Lower leg skin (tissue), 4 donors: ENCODE measurements at places on chromosomes 7 and 10.
A peak's percentile ranks its signal among the peaks of the same experiment; 100 is the strongest.

DNA sequence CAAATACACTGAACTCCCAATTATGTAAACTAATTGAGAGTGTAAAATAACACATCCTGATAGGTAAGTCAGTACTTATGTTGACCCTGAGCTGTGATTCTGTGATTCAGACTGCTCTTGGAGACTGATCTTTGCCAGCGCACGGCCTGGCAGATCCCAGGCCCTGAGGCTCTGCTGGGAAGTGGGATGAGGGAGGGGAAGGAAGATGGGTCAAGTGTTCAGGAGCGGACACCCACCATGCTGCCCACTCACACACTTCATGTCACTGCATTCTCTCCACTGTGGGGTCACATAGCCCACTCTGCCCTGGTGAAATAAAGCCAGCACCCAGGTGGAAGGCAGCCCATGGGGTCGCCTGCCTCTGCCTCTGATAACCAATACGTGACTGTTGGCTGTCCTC is 226.2 kb downstream of the TNS3 start:
- DNase-seq: no peak

DNA sequence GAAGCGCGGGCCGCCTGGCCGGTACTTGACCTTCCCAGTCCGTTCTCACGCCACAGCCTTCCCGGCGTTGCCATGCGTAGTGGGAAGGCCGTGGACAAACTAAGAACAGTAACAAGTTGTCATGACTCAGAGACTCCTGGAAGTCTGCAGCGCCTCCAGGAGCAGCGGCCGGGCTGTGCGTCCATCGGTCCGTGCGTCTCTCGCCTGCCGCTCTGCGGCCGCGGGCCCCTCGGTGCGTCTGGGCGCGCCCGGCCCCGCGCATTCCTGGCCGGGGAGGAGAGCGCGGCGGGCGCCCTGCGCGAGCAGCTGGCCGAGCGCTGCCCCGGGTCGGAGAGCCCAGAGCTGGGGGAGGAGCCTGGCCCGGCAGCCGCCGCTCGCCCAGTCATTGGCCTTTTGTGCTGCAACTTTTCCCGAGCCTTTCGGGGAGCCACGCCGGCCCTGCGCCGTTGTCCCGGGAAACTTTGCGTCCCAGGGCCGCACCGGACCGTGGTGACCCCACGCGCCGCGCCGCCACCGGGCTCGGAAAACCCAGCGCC is 123.7 kb downstream of the TACC2 start:
- peak; percentile 95 for DNase-seq

DNA sequence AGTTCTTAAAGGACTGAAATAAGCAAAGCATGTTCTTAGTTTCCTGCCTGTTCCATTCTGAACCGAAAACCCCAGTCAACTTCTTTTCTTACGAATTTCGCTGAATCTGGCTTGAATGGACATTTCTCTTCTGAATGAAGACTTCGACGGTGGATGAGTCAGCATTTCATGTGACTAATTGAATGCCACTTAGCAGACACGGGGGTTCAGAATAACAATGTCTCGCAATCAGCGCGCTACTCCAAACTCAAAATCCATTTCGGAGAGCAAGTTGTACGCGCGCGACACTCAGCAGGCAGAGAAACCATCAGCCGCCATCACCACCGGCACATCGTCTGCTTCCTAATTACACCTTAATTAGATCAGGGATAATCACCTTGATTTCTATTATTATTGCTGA is 239.0 kb upstream of the KLF6 start:
- peak; percentile 48 for DNase-seq

DNA sequence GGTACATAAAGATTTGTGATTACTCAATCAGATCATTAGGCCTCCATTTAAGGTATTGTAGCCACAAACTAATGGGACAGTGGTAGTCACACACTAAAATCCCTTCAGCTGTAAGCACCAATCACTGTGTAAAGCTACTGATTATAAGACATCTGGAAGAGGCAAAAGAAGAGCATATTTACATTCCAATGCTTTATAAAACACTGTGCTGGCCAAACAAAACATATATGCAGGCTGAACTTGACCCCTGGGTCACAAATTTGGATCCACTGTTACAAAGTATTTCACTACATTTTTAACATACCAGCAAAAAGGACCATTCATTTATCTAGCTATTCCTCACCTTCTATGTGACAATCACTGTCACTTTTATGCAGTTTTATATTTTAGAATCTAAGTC is 41.4 kb upstream of the ANLN start:
- DNase-seq: no peak

- no peak for DNase-seq
These were observed 57.2 kb upstream of the SMNDC1 start for GRCh38 chr10:110361800-110362456.

DNA sequence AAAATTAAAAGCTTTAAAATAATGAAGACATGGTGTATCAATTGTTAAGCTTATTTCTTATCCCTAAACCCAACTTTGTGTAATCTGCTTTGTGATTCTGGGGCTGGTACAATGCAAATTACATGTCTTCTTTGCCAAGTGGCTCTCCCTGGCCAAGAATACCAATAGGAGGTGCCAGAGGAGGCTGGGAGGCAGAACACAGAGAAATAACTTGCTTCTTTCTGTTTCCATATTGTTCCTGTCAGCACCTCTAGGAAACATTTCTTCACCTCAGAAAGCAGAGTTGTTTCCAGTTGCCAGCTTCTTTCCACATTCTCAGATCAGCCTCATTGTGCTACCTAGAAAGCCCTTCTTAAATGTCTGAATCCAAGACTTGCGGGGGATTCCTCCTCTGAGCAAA is 174.4 kb downstream of the MDFIC start:
- no peak for DNase-seq

DNA sequence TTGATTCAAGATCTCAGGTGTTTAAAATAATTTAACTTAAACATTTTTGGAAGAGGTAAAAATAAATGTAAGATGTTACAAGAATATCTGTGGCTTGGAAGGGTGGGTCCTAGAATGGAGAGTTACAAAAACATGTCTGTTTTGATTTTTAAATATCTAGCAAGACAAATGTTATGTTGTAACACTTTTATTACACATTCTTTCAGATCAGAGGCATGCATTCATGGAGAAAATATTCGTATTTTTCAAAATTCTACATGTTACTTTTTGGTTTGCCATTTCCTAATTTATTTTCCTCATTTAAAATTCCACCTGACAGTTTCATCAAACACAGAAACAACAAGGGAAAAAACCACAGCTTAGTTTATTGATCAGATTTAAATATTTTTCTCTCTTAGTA is 10.0 kb downstream of the WBP1L start:
- DNase-seq: no peak

DNA sequence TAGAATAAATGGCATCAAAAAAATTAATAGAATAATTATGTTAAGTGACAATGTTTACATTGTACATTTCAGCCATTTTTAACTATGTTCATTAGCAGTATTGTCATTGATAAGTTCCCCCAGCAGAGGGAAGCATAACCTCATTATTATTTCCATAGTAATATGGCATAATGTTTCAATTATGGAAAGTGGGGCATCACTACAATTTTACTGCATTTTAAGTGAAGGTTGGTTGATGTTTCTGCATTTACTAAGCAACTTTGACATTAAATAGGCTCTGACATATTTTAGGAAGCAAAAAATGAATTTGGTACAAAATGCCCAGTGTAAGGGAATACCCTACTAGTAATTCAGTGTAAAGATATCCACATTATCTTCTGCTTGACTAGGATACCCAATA is 218.3 kb downstream of the SEMA3A start:
- DNase-seq: no peak

- no peak for DNase-seq
These were observed 250.8 kb downstream of the KCNMA1 start for GRCh38 chr10:77386838-77387237.

DNA sequence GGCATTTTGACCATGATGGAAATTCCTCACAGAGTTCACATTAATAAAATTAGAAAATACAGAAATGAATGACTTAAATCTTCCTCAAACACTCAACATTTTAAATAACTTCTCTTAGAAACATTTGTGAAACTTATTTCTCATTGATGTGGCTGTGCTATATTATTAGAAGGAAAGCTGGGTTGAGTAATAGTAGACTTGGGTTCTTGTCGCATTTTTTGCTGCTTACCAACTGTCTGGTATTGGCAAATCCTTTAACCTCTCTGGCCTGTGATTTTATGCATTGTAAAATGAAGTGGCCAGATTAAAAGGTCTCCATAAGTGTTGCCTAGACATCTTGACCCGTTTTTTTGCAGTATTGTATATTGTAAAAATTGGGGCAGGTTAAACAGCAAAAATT is 66.5 kb downstream of the VPS50 start:
- DNase-seq: no peak

DNA sequence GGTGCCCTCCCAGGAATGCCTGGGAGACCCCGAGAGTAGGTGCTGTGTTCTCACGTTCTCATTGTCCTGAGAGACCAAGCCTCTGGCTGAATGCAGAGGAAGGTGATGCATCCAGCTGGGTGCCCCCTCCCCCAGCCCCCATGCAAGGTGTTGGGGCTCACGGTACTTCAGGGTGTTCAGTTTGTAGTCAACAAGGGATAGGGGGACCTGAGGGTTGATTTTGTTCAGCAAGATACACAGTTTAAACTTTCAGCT is 60.4 kb upstream of the DUSP5 start:
- no peak for DNase-seq

- no peak for DNase-seq
These were observed 85.5 kb downstream of the PARD3 start for GRCh38 chr10:34729619-34730018.

- no peak for DNase-seq
These were observed 24.5 kb downstream of the AVL9 start for GRCh38 chr7:32519763-32520162.

GRCh38 chr10:53314876-53315275 is 542.3 kb upstream of the MBL2 start:
- no peak for DNase-seq

DNA sequence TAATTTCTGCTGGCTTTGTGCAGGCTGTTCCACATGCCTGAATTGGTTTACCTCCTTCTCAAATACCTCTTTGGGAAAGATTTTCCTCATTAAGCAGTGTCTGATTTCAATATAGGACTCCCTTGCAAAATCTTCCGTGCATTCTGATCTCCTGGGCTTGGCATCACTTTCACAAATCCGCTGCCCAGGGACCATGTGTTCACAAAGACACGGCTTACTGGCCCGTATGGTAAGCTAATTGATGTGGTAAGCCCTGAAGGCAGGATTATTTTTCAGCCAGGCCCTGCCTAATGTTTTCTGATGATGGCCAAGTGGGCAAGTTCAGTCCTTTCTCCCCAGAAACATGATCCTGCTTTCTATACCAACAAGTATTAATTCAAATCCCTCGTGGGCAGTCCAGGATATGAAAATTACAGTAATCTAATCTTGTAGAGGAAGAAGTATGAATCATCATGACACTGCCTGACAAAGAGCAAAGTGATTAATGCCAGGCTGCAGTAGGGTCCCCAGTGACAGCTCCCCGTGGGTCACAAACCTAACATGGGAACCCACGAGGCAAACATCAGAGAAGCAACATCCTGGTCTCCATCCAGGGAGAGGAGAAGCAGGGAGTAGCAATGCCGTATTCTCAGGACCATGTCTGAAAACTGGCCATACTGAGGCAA is 11.6 kb upstream of the SVIL start:
- peak; percentile 91 for DNase-seq
